Tibial nerve (tissue), 4 donors: ENCODE measurements at places on chromosomes 11 and 22.

DNA sequence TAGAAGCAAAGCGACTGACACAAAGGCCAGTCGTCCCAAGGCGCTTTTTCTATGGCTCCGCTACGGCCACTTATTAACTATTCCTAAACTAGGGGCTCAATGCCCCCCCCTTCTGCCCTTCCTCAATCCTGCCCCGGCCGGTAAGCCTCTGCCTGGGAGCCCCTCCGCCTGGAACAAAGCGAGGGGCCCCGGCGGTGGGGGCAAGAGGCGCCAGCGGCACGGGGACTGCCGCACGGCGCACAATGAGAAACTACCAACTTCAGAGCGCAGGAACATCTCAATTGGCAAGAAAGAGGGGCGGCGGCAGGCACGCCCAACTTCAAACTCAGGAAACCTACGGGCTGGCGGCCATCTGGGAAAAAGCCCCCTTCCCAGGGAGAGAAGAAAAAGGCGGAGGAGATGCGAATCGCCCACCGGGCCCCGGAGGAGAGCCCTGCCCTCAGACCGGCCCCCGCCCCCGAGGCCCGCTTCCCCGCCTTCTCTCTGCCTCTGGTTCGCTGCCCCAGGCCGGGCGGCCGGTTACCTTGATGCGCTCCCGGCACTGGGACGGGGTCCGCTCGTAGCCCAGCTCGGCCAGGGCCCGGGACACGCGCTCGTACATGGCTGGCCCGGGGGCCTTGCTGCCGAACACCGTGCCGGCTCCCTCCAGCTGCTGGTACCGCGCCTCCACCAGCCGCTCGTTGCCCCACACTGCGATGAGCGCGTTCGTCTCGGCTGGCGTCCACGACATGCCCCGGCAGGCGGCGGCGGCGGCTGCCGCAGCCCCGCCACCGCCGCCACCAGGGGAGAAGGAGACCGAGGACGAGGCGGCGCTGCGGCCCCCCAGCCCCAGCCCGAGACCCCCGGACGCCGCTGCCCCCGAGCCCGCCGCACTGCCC, 619 bp downstream of the MSANTD2 start:
- no peak for DNase-seq

- DNase-seq: no peak
Observed at GRCh38 chr11:110200241-110200640, 96.2 kb downstream of the RDX start.

GRCh38 chr11:3982431-3982830, 112.2 kb upstream of the RRM1 start:
- no peak for DNase-seq

- DNase-seq: no peak
Observed at GRCh38 chr11:126627421-126627820, 271.9 kb downstream of the ST3GAL4 start.

DNA sequence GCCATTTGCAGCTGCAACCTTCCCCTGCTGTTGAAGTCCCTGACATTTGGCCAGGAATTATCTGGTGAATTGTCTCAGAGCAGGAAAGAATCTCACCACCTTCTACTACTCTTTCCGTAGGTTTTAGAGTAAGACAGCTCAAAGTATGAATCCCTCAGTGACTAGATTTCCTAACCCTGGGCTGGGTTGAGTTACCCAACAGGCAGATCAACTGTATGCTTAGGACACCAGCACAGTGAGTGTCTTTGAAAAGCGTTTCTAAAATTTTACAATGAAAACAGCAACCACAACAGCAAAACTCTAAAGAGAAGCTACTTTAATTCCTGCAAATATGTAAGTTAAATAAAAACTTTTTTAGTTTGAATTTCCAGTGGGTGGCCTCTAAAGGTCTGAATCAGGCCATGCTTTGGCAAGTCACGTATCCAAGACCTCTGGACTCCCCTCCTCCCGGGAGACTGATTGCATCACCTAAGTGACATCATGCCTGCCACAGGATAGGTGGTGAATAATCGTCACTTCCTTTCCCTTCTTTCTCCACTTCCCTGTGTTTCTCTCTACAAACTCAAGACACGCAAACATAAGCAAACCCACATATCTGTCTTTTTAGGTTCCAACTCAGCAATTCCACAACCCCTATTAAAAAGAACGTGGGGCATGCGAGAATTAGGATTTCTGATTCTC, 7.8 kb downstream of the OR8B12 start:
- no peak for DNase-seq
